ENCODE measurements at places on chromosomes 4 and X. TPM values are rescaled to one million over a fixed set of nuclear protein-coding genes. Genes with fewer than 3 reads are reported as not detected.

DNA sequence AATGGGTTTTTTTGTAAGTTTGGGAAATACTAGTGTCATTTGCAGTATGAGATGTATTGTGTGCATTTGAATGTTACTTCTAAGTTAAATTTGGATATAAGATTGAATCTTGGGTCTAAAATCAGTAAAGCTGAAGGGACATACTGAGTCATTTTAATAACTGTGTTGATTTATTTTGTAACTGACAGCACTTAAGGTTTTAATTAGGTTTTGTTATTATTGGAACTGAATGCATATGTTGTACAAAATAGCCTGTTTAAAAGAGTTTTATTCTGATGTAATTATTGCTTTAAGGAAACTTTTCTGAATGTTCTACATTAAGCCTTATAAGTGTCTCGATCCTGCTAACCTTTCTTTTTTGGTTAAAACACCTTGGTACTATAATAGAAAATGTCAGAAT lies 396.6 kb downstream of the MAPK10 start:
- no peak for DNase-seq

- no peak for DNase-seq
Measured at GRCh38 chr4:137735561-137736104, 203.3 kb upstream of the PCDH18 start.

DNA sequence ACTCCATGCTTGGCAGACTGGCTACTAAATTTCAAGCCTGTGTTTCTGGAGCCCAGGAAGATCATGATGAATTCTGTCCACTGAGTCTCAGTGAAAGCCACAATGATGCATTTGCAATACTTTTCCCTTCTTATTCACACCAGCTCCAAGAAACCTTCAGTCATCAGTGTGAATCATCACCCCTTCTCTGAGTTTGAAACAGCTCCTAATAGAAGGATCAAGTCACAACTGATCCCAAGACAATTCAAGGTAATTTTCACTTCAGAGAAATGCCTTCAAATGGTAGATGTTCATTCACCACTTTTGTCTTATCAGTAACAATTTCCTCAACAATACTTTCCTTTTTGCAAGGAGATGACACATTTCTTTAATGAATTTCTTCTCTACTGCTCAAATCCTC lies 257.4 kb downstream of the NLGN4X start:
- DNase-seq, result no peak

DNA sequence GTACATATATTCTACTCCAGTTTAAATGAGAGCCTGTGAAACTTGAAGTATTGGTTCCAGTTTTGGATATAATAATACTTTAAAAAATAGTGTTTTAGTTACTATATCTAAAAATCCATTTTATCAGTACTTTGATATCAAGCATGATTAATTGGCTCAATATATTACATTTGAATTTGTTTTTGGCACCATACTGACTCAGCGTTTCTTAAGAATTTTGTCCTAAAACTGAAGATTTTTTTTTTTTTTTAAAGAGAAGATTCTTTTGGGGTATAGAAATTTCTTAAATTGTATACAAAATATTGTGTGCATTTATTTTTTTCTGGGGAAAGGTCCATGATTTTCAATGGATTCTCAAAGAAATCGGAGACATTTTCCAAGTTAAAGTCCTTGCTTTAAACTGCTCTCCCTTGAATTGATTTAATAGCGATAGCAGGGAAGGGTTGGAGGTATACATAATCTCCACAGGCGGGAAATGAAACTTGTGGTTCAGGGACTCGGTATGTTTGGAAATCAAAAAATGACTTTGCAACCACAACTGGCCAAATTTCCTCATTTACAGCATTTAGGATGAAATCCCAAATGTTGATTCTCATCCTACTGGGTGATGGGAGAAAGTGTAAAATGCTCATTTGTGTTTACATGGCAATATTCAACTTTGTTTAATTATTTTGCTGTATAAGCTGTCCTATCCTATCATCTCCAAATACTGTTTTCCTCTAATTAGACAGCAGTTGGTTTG lies 62.3 kb downstream of the TMA16 start:
- no peak for DNase-seq

- no peak for DNase-seq
Measured at GRCh38 chrX:54482839-54483593, 13.0 kb downstream of the FGD1 start.

GRCh38 chr4:7770224-7771050 lies 169.2 kb downstream of the AFAP1 start:
- peak; percentile 41 for DNase-seq

DNA sequence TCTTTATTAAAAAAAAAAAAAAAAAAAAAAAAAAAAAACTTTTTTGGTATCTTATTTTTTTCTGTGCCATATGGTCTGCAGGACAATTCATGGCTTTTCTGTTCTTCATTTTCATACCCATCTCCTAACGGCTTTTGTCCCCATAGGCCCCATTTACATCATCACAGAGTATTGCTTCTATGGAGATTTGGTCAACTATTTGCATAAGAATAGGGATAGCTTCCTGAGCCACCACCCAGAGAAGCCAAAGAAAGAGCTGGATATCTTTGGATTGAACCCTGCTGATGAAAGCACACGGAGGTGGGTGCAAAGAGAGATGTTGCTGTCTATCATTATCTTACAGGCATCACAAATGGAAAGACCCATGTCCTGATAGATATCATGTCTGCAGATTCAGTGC lies 49.1 kb downstream of the PDGFRA start:
- DNase-seq, result no peak

DNA sequence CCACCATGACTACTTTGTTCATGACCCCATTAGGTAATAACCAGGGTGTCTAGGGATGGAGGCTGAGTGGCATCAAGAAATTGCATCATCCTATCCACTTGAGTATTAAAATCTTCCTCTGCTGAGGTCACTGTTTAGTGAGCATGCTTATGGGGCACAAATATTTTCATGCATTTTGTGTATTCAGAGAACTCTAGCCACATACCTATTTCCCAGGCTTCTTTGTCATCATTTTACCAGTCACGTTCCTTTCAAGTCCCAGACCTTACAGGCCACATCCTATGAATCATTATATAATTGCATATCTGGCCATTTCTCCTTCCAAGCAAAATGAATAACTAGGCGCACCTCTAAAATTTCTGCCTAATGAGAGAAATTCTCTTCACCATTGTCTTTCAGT lies 1882.9 kb upstream of the AGA start:
- DNase-seq, result no peak

GRCh38 chr4:141179474-141180373 lies 41.0 kb upstream of the ZNF330 start:
- DNase-seq, result no peak

DNA sequence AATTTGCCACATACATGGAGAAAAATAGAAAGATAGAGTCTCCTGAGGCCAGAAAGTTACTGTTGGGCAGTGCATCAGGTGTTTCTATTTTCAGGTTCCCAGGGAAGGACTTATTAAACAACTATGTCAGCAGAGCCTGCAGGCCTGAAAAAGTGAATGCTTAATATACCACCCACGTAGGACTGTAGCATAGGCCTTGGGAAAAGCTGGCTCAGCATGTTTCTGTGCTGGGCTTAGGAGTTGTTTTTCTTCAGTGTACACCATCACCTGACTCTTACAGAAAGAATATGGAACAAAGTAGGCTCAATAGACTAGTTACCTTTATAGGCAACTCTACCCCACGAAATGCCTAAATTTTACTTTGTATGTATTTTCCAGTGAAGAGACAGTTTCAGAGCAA lies 1385.9 kb downstream of the FAM133A start:
- no peak for DNase-seq

DNA sequence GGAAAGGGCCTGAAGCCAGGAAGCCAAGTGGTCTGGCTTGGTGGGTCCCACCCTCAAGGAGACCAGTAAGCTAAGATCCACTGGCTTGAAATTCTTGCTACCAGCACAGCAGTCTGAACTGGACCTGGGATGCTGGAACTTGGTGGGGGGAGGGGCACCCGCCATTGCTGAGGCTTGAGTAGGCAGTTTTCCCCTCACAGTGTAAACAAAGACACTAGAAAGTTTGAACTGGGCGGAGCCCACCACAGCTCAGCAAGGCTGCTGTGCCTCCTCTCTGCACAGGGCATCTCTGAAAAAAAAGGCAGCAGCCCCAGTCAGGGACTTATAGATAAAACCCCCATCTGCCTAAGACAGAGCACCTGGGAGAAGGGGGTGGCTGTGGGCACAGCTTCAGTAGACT lies 63.1 kb downstream of the AFM start:
- no peak for DNase-seq

GRCh38 chr4:128688846-128689437 lies 120.6 kb upstream of the JADE1 start:
- no peak for DNase-seq

- DNase-seq, result no peak
Measured at GRCh38 chrX:10074241-10074941, 82.4 kb upstream of the CLCN4 start.

DNA sequence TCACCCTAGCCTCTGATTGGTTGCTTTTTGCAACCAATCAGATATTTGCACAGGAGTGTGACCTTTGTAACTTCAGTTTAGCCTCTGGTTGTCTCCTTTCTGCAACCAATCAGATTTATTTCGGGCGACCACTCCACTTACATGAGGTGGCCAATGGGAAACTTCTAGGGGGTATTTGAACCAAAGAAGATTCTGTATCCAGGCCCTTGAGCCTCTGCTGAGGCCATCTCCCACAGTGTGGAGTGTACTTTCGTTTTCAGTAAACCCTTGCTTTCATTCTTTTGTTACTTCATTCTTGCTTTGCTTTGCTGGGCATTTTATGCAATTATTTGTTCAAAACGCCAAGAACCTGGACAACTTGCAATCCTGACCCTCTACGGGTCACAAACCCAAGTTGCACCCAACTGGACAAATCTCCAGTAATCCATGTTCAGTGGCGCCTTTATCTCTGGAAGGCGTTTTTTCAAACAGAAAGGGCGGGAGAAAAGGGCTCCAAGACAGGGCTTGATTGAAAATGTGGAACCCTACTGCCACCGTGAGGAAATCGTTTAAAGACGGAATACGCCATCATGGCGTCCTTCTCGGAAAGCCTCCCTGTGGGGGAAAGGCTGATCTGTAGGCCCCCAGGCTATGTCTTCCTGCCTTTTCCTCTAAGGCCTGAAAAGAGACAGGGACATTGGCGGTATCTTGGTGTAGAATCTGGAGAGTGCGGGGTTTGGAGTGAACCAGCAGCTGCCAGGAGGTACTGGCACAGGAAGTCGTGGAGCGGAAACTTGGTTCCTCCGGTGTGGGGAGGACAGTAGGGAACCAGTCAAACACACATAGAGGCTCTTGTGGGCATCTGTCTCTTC lies 184.6 kb downstream of the OR13H1 start:
- peak; percentile 65 for DNase-seq

- DNase-seq, result no peak
Measured at GRCh38 chr4:16202598-16202997, 23.7 kb downstream of the TAPT1 start.

DNA sequence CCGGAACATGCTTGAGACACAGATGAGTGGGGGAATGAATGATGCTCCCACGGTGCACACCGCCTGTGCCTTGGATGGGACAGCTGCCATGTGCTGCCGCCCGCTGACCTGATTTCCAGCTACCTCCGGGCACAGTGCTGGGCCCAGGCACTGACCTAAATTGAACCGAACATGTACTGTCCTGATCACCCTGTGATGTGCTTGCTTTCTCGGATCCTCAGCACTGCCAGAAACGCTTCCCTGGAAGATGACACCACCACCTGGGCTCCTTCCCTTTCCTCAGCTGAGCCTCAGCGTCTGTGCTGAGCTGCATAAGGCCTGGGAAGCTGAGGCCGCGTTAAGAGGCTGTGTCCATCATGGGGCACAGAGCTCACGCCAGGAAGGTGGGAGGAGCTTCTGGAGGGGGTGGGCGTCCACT lies 39.3 kb upstream of the MXD4 start:
- no peak for DNase-seq

- no peak for DNase-seq
Measured at GRCh38 chr4:152719291-152719690, 39.5 kb upstream of the TMEM154 start.

GRCh38 chrX:45668686-45669443 lies 468.2 kb upstream of the DIPK2B start:
- DNase-seq, result peak; percentile 68

GRCh38 chr4:55980725-55981124 lies 32.0 kb downstream of the CEP135 start:
- no peak for DNase-seq

GRCh38 chrX:120308959-120309872 lies 2.0 kb downstream of the TMEM255A start:
- peak; percentile 67 for DNase-seq

GRCh38 chr4:3301450-3302172 lies 8.8 kb downstream of the RGS12 start:
- no peak for DNase-seq

- DNase-seq, result no peak
Measured at GRCh38 chr4:114606245-114606644, 7.6 kb downstream of the UGT8 start.

DNA sequence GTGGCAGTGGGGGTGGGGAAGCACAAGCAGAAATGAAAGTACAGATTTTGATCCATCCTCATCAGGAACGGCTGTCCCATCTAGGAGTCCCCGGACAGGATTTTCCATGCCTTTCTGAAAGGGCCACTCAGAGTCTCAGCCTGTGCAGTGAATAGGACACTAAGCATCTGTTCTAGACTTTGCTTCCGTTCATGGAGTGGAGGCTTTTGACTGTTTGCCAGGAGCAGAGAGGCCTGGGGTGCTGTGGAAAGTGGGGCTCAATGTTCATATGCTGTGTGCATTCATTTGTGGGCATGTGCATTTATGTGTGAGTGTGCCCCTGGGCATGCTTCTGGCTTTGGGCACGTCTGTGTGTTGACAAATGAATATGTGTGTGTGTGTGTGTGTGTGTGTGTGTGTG lies 25.6 kb upstream of the MAMLD1 start:
- DNase-seq, result no peak

DNA sequence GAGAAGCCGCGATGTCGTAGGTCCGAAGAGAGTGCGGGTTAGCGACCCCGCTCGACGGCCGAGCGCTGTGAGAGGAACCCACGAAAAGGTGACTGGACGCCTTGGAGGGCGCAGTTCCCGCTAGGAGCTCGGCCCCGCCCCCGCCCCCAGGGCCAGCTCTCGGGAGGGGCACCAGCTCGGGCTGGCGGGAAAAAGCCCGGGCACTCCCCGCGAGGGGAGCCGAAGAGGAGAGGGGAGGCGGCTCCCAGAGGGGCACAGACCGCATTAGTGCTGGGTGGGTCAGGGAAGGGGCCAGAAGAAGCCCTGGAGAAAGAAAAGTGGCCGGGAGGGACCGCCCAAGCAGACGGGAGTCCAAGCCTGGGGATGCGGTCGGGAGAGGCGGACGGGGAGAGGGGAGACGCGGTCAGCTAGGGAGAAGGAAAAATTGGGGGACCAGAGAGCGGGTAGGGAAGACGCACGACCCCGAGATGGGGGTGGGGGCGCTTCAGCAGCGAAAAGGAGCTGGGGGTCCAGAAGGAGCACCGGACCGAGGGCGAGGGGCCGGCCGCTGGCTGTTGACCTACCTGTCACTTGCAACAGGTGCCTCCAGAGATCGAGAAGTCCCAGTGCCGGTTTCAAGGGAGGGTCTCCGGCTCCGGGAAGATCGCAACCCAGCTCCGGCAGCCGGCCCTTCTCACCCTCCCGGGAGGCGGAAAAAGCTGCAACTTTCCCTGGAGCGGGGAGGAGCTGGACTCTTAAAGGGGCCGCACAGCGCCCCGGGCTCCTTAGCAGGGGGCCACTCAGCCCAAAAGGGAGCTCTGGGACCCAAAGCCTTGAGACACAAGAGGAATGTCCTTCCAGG lies at the start of gene SYTL4:
SYTL4 (minus strand) TSS at position 681 of the 841 bp plus-strand sequence. CDS start 30,084 bp downstream, outside the sequence.
- peak; percentile 18 for DNase-seq

Gene TLR10
- total RNA-seq, result not detected

Gene RHOXF2
- not detected for total RNA-seq

Gene RIPPLY1
- total RNA-seq, result not detected

Gene DYNLT3
- total RNA-seq, result 22.9 TPM

Gene NAAA
- total RNA-seq, result 28.6 TPM

Gene GPR34
- not detected for total RNA-seq

Gene PNMA5
- not detected for total RNA-seq

Gene ETDB
- total RNA-seq, result not detected

Gene HPRT1
- total RNA-seq, result 9.1 TPM

Gene STX18
- 14.1 TPM for total RNA-seq

Gene TAF9B
- 11.9 TPM for total RNA-seq

Measured in lung microvascular endothelial cell (primary cell).